ENCODE measurements at places on chromosomes 12 and 14.

- DNase-seq, result no peak
Observed at GRCh38 chr12:72729451-72730010, 457.4 kb downstream of the TRHDE start.

- no peak for DNase-seq
Observed at GRCh38 chr12:130878193-130879185, 6.6 kb downstream of the RAN start.

DNA sequence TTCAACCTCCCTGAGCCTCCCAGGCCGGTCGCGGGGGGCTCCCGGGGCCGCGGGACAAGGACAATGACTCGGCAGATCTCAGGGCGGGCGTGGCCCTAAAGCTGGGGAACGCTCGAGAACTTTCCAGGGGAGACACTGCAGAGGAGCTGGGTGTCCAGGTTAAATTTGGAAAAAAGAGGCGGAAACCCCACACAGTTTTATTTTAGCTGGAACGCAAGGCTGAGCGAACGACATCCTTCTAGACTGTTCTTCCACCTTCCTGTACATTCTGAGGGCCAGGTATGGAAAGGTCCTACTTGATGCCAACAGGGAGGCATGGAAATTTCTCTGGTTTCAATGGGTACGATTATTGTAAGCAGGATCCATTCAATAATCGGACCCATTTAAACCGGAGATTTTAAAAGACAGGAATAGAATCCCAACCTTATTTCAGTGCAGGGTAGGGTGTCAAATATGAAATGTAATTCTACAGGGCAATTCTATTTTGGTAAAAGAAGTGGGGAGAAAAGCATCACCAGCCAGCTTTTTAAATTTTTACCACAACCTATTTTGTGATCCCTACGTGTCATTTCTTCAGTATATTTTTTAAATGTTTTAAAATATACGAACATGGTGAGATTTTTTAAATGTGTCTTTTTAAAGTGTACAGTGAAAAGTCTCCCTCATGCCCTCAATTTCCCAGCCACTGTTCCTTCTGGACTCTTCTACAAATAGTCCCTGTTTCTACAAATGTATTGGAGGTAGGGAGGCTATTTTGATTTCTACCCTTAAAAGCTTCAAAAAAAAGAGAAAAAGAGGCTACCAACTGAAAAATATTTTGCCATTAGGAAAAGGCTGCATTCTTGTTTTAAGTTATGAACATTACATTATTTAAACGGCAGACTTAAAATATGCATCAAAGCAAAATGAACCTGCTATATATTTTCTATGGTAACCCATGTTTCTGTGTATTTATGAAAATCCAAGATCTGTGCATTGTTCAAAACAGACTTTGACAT lies 1.1 kb upstream of the UBC start:
- no peak for DNase-seq

- no peak for DNase-seq
Observed at GRCh38 chr14:85616386-85616885, 86.5 kb downstream of the FLRT2 start.

- DNase-seq, result no peak
Observed at GRCh38 chr12:95723693-95724384, 66.7 kb downstream of the NTN4 start.

DNA sequence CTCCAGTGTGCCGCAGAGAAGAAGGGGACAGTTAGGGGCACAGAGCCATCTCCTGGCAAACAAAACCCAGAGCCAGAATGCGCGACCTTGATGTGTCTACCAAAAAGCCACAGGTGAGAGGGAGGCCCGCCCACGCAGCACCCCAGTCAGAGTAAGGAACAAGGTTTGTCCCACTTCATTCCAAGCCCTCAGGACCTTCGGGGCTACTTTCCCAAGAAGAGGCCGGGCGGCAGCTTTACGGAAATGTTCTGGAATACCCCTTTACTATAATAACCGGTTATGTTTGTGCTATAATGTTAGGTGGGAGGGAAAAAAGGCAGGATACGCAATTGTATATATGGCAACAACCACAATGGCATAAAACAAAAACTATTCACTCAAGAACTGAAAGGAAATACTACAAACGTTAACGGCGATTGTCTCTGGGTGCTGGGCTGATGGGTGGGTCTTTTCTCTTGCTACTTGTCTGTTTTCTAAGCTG lies 12.3 kb downstream of the CCDC88C start:
- DNase-seq, result no peak

Measured in NCI-H1436 (cell line).